ENCODE measurements at places on chromosomes 7 and 10. TPM values are rescaled to one million over a fixed set of nuclear protein-coding genes. Genes with fewer than 3 reads are reported as not detected.
A peak's percentile ranks its signal among the peaks of the same experiment; 100 is the strongest.

CHRM2 gene
- polyA plus RNA-seq: 0.49 TPM

DNA sequence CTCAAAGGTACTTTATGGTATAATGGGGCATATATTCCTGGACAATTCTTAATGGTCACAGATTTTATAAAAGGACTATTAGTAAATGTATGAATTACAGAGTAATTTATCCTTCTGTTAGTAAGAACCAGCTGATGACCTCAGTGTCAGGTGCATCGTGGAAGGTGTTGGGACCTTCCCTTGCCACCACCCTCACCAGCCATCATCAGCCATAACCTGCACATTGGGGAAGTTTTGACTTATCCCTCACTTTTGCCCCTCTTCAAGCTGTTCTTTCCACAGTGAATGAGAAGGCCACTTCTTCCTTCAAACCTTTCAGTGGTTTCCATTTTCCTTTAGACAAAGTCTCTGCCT is 52.2 kb downstream of the FIGNL1 start:
- no peaks in the 10 kb centered on the region for H3K4me1 ChIP-seq
- no peaks in the 10 kb centered on the region for H3K36me3 ChIP-seq
- no peak overlapping the region for H3K27ac ChIP-seq
- H3K27me3 ChIP-seq: no peaks in the 10 kb centered on the region
- no peak overlapping the region for H3K4me3 ChIP-seq
- DNase-seq: no peak

GPR26 gene
- polyA plus RNA-seq: not detected

PDZD7 gene
- 3.1 TPM for polyA plus RNA-seq

DNA sequence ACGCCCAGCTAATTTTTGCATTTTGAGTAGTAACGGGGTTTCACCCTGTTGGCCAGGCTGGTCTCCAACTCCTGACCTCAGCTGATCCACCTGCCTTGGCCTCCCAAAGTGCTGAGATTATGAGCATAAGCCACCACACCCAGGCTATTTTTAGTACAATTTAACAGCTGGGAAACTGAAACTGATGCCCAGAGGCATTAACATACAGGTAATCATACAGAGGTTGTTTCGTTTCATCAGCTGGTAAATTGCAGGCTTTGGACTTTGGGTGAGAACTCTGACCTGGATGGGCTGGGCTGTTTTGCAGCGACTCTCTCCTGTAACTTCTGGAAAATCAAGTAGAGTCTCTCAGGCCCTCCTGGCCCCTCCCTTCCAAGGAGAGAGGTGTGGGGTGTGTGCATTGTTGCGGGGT is 6.2 kb upstream of the ACHE start:
- no peak overlapping the region for H3K4me3 ChIP-seq
- no peaks in the 10 kb centered on the region for H3K36me3 ChIP-seq
- H3K4me1 ChIP-seq: peaks cover 5% of the 10 kb centered on the region
- peak; percentile 96 for DNase-seq

INA gene
- 0.54 TPM for polyA plus RNA-seq

DNA sequence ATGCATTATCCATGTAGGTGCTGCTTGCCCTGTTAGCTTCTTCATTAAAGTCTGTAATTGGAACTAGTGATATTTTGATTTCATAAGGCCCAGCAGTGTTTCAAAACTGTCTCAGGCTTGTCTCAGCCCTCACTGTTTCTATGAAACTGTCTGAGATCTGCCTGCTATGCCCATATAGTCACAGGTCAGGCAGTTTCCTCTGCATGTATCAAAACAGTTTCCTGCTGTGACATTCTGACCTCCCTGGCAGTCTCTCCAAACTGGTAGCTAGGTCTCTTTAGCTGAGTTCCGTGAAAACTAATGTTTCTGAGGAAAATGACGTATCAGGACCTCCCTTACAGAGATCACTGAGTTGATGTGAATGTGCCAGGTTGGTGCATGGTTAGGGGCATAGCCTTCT is 18.9 kb upstream of the SEMA3D start:
- no peak overlapping the region for H3K4me3 ChIP-seq
- H3K27ac ChIP-seq: no peak overlapping the region
- no peaks in the 10 kb centered on the region for H3K36me3 ChIP-seq
- H3K4me1 ChIP-seq: no peaks in the 10 kb centered on the region
- H3K27me3 ChIP-seq: no peaks in the 10 kb centered on the region
- DNase-seq: no peak

CALML3 gene
- not detected for polyA plus RNA-seq

- H3K27ac ChIP-seq: no peak overlapping the region
- no peak for DNase-seq
- no peaks in the 10 kb centered on the region for H3K4me1 ChIP-seq
- no peaks in the 10 kb centered on the region for H3K36me3 ChIP-seq
These were observed 600.9 kb upstream of the MKI67 start for GRCh38 chr10:128727114-128727513.

All from small intestine (tissue), 16 donors.